ENCODE measurements at places on chromosomes 3 and 15.

- no peak for DNase-seq
These were observed 46.9 kb upstream of the SLC7A14 start for GRCh38 chr3:170632780-170633179.

DNA sequence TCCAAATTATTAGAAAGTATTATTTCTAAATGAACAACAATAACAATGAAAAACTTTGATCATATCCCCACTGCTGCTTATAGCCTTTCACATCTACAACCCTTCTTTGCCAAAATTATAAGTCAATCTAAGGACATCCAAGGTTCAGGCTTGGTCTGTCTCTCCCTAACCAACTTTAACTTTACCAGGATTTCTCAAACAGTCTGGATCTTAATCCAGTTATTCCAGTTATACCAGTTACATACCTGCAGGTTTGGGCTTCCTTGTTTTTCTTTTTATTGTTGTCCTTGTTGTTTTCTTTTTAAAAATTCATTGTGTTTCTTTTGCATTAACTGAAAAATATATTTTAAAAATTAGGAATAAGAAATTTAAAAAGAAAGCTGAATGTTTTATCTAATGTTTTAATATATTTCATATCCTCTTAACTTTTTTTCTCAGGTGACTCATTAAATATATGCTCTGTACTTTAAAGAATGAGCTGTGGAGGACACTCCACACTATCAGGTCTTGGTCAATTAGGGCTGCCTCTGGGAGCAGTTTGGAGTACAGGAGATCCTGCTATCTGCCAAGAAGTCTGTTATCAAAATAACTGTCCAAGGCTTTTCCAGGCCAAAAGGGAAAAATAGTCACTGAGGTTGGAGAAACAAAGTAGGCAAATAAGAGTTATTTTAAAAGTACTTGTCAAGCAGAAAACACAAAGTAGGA, 421.4 kb downstream of the EPHA6 start:
- DNase-seq, result no peak

- no peak for DNase-seq
These were observed 270.0 kb upstream of the HES1 start for GRCh38 chr3:193865896-193866480.

DNA sequence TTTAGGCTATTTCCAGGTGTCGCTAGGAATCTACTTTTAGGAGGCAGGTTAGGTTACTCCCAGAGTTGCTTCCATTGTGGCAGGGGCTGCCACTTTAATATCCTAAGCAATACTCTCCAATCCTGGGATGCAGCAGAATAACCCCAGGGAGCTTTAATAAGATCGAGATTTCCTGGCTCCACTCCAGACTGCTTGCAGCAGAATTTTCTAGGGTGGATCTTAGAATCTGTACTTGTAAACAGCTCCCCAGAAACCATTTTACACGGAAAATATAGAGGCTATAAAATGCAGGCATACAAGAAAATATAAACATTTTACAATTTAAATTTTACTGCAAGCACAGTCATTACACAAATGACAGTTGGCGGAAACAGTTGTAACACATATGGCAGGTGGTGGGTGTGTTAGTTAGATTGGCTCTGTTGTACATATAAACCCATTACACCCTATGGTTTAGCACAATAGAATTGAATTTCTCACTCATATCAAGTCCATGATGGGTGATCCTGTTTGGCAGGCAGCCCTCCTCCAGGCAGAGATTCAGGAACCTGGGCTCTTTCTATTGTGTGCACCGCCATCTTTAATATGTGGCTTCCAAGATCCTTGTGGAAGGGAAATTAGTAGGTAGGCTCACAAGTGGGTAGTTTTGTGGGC, 35.0 kb upstream of the TNFAIP8L3 start:
- DNase-seq, result no peak

DNA sequence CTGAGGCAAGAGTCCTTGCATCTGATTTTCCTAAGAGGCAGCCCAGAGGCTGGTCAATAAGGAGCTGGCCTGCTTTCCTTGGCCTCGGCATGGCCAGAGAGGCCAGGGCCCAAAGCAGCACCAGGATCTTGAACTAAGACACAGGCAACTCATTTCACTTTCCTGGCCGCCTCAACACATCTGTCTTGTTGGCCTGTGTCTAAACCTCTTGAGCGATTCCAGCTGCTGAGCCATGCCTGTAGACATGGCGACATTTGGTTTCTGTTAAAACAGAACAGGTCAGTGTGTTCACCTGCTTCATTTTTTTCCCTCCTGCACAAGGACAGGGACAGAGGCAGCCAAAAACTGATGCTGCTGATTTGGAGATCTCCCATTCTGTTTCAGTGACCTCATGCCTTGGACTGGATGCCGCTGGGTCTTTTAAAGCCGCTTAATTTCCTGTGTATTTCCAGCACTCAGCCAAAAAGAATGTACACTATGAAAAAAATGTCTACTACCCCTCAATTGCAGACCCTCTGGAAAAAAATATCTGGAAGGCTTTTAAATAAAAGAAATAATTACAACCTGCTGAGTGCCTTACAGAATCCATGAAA, 266.6 kb upstream of the ICE2 start:
- no peak for DNase-seq

All from CD4-positive, alpha-beta T cell treated with Interleukin-6 for 4 hours (primary cell).